ENCODE measurements at places on chromosomes 3 and 15.

DNA sequence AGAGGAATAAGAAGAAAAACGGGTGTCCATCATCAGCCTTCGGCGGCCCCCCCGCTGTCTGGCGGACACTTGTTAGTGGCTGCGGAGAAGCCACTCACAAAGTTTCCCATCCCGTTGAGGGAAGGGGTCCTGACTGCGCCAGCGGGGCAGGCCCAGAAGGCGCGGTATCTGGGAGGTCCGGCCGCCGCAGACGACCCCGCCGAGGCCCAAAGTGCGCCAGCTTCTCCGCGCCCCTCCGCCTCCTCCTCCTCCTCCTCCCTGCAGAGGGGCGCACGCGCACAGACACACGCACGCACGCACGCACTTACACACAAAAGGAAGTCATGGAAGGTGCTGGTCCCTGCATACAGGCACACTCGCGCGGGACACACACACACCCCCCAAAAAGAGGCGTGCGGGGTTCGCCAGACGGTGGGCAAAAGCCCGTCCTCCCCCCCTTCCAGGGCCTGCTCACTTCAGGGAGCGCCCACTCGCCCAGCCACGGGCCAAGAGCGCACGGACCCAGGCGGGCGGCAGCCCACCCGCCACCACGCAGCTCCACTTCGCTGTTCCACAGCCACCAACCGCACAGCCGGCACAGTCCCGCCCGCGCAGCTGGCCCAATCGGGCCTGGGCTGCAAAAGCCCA is 18.0 kb downstream of the ZNF148 start:
- DNase-seq, result no peak

- no peak for DNase-seq
These were observed 10.6 kb upstream of the ATP2B2 start for GRCh38 chr3:10515884-10516495.

GRCh38 chr3:10432156-10432845 is 73.1 kb downstream of the ATP2B2 start:
- no peak for DNase-seq

GRCh38 chr3:4355401-4356219 is 52.4 kb downstream of the SETMAR start:
- no peak for DNase-seq

DNA sequence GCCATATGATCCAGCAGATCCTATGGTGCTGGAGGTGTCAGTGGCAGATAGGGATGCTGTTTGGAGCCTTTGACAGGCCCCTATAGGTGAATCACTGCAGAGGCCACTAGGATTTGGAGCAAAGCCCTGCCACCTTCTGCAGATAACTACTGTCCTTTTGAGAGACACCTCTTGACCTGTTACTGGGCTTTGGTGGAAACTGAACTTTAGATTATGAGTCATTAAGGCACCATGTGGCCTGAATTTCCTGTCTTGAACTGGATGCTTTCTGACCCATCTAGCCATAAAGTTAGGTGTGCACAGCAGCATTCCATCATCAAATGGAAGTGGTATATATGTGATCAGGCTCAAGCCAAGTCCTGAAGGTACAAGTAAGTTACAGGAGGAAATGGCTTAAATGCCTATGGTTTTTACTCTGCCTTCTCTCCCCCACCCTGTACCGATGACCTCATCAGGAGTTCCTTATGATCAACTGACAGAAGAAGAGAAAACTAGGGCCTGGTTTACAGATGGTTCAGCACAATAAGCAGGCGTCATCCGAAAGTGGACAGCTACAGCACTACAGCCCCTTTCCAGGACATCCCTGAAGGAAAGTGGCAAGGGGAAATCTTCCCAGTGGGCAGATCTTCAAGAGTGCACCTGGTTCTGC is 565.6 kb upstream of the AGTR1 start:
- DNase-seq, result no peak

DNA sequence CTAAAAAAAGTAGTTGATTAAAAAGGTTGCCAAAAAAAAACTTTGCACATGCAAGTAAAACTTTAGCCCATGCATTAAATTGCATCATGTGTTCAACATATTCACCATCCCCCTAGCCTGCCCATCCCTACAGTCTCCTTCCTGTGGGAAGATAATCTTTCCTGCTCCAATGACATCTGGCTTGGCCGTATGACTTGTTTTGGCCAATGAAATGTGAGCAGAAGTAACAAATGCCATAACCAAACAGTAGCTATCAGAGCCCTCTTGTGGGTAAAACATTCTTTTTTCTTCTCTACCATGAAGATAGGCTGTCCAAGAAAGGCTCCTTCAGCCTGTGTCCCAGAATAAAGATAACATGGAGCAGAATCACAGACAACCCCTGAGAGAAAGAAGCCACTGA is 15.3 kb downstream of the ERC2 start:
- DNase-seq, result no peak

DNA sequence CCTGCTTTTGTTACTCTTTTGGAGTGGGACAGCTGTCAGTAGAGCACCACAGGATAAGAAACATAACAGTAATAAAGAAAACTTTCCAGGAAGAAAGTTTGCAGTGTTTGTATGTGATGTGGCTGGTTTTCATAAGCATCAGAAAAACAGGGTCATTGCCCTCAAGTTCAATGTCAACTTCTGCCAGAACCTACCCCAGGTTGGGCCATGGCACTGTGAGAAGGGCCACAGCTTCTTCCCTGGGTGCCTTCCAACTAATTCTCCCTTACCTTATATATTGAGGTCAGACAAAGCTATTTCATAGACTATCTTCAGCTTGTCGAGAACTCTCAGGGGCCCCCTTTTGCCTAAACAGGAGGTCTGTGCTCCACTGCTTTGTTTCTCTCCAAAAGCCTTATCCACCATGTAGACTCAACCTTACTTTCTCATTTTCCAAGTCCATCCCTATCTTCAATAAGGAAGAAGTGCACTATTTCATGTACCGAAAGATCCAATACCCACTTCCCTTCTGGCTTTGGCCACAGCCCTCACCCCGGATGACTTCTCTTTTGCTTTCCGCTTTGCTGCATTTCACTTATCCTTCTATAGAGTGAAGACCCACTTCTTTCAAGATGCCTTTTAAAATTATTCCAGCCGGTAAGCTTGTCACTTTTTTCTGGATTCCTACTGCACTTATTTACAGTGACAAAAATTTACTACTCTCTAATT is 38.2 kb upstream of the PLCL2 start:
- no peak for DNase-seq

DNA sequence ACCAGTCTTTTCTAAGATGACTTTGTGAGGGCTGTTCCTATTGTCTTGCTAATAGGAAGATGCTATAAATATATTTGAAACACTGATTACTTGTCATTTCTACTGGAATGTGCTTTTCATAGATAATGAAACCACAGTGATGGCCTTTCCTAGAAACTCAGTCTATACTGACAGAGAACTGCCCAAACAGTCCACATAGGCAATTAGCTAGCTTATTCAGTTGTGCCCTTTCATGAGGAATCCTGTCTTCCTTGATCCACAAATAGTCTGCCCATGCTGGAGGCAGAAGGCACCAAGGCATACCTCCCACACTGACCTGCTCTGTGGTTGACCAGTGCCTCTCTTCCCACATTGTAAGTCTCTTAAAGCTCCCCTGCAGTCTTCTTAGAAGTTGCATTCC is 135.9 kb downstream of the CMSS1 start:
- DNase-seq, result no peak

GRCh38 chr3:30878862-30879261 is 15.6 kb downstream of the GADL1 start:
- DNase-seq, result no peak

GRCh38 chr3:51708216-51708845 is 1.5 kb downstream of the GRM2 start:
- no peak for DNase-seq

- no peak for DNase-seq
These were observed 56.9 kb upstream of the NLGN1 start for GRCh38 chr3:173340626-173341025.

DNA sequence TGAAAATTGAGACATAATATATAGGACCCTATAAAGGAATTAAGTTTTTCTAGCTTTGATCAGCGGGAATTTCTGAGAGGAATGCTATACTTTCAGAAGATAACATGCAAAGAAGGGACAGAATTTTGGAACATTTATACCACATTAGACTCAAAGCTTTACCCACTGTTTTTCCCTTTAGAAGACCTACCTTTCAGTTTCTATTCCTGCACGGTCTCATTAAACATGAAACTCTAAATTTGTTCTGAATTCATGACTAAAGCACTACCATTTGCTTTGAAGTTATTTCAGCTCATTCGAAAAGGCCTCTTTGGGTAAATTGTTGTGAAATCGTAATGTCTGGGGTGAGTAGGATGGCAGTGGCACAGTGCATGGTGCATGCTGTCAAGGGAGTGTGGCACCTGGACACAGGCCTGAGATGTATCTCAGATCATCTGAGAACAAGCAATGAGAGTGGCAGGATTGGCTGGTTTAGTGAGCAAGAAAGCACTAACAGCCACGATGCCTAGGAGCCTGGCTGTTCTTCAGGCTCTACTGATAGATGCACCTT is 42.5 kb downstream of the CHCHD4 start:
- DNase-seq, result no peak

DNA sequence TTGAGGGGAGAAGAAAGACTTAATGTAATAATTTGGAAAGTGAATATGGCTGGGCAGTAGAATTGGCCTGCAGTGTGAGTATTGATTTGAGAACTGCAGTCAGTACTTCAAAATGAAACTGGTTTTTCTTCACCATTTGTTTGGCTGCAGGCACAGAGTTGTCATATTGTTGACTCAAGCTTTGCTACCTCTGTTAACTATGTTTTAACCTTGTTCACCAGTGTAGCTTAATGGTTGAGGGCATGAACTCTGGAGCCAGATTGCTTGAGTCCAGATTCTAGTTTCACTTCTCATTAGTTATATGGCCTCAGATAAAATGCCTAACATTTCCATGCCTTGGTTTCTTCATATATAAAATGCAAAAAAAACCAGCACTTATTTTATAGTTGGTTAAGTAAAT is 64.1 kb downstream of the CFAP44 start:
- no peak for DNase-seq

GRCh38 chr3:43909149-43909548 is 218.4 kb downstream of the ABHD5 start:
- DNase-seq, result no peak

DNA sequence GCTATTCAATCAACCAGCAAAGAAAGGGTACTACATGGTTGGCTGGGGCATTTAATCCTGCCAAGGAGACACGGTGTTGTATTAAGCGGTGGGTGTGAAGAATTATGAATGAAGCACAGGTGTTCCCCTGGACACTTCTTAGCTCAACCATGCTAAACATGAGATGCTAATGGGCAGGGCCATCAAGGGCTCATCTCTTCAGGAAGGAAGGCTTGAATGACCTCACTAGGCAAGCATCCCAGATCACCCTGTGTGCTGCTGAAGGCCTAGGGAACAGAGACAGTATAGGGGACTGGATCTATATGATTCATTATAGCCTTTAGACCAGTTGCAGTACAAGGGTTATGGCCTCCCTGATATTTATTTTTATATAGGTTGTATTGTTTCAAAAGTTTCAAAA is 221.3 kb upstream of the SLCO3A1 start:
- no peak for DNase-seq
